ENCODE measurements at places on chromosomes 1 and 21. TPM values are rescaled to one million over a fixed set of nuclear protein-coding genes. Genes with fewer than 3 reads are reported as not detected.

BSND gene
- total RNA-seq, result not detected

HS2ST1 gene
- 24.6 TPM for total RNA-seq

SUSD4 gene
- total RNA-seq, result not detected

CNR2 gene
- total RNA-seq, result not detected

KCNE2 gene
- not detected for total RNA-seq

G0S2 gene
- 4.6 TPM for total RNA-seq

CFHR1 gene
- 0.48 TPM for total RNA-seq

KCNJ15 gene
- total RNA-seq, result 0.33 TPM

SSR2 gene
- 637 TPM for total RNA-seq

SPRR2A gene
- total RNA-seq, result not detected

HECTD3 gene
- 45.7 TPM for total RNA-seq

INSRR gene
- not detected for total RNA-seq

WNT3A gene
- total RNA-seq, result not detected

SLC2A5 gene
- total RNA-seq, result under 0.01 TPM

TDRD10 gene
- 4.8 TPM for total RNA-seq

AMIGO1 gene
- total RNA-seq, result 0.65 TPM

C1orf74 gene
- total RNA-seq, result 3.0 TPM

CD1B gene
- not detected for total RNA-seq

HFM1 gene
- 0.86 TPM for total RNA-seq

CFHR5 gene
- not detected for total RNA-seq

Data from vein endothelial cell (primary cell).